ENCODE measurements at places on chromosomes 5 and 9. TPM values are rescaled to one million over a fixed set of nuclear protein-coding genes. Genes with fewer than 3 reads are reported as not detected.

GABRP gene
- total RNA-seq: 0.32 TPM

SLC22A4 gene
- 48.3 TPM for total RNA-seq

BRD9 gene
- 41.9 TPM for total RNA-seq

DNA sequence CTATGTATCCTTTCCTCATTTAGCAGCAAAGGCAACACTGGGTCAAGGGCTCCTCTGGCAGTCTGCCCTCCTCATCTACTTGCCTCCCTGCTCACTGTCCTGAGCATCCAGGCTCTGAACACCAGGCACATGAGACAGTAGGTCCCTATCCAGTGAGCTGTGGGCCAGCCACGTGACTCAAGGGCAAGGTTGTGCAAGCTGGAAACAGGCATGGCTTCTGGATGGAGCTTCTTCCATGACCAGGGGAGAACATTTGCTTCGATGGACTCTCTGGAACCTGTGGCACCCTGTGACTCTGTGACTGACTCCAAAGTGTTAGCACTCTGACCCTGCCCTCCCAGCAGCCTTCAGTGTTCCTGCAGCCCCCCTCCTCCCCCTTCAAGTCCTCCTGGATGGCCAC, 31.2 kb downstream of the ENHO start:
- no peak for DNase-seq

DNA sequence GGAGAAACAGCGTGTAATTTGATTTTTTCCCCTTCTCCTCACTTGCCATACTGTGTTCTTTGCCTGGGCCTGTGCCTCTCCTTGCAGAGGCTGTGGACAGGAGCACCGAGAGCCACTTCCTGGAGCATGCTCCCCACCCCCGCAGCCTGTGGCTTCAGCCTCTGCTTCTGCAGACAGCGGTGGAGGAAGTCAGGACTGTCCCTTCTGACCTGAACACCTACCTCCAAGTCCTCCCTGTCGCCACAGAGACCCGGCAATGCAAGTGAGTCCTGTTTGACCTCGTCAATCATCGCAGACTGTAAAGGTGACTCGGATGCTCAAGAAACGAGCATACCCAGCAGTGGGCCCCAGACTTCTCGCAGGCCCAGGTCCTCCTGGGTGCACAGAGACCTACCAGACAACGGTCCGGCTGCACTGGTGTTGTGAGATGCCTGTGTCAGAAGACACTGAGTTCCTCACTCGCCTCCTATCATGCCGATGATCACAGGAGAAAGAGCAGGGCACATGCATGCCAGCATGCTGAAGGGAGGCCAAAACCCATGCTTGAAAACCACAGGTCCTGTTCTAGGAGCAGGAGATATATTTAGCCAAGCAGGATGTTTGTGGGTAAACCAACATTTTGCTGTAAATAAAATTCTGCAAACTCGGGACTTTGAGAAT, 198.8 kb downstream of the AUH start:
- peak; percentile 75 for DNase-seq

DNA sequence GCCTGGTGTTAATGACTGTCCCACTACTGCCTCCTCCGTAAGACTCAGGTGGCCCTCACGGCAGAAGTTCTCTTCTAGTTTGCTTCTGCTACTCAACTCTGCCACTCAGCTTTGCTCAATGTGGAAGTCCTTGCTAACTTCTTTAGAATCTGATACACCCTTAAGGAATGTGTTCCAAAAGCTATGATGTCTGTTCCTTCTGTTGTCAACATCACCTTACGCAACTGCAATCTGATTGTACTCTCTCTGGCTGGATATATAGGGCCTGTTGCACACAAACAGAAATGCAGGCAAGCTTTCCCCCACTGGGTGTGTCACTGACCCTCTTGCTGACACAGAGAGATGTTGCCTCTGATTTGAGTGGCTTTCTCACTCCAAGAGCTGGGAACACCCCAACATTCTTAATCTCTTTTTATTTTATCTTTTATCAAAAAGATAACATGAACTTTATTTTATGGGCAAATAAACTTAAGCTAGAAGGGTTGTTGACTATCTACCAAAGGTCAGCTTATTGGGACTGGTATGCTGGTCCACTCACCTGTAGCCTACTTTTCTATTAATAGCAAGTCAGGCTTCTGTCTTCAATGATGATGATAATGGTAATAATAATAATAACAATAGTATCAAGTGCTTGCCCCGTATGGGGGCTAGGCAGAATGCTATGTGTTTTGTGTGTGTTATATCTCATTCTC, 25.2 kb downstream of the TMEM252 start:
- peak; percentile 58 for DNase-seq

GRCh38 chr9:117245175-117245829, 169.6 kb downstream of the ASTN2 start:
- no peak for DNase-seq

DNA sequence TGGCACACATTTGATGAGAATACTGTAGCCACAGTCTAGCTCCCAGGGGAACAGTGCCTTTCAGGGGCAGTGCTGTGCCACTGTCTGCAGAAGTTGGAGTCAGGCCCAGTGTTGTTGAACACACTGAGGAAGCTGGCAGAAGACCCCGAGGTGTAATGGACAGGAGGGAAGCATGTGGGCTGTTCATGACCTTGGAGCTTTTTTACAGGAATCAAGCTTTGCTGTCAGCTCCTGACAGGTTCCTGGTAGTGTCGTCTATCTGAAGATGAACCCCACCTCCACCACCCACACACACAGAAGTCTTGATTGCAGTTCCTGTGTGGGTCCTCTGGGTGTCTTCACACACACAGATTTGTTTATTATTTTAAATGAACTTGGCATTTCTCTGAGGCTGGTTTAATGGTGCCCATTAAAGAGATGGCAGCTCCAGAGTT, 40.3 kb upstream of the TNFAIP8 start:
- no peak for DNase-seq

GRCh38 chr5:102921341-102922044, 166.4 kb downstream of the PAM start:
- DNase-seq: no peak

GRCh38 chr5:153352685-153353219, 137.7 kb upstream of the GRIA1 start:
- no peak for DNase-seq

All from transverse colon (tissue), 4 donors.